ENCODE measurements at places on chromosomes 3 and 15.
A peak's percentile ranks its signal among the peaks of the same experiment; 100 is the strongest.

GRCh38 chr15:77118882-77119321 is 48.0 kb upstream of the TSPAN3 start:
- peak; percentile 80 for DNase-seq

DNA sequence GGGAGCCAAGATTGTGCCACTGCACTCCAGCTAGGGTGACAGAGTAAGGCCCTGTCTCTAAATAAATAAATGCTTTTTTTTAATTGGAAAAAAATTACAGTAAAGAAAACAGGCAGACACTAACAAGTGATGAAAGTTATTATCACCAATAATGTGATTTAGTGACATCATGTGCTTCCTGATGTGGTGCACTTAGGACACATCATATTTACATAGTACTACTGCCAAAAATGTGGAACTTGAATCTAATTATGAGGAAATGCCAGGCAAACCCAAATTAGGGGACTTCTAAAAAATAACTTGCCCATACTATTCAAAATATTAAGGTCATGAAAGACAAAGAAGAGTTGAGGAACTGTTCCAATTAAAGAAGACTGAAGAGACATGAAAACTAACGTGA is 30.8 kb downstream of the MAP4 start:
- DNase-seq, result peak; percentile 37

GRCh38 chr3:65811892-65812291 is 226.8 kb downstream of the MAGI1 start:
- no peak for DNase-seq

DNA sequence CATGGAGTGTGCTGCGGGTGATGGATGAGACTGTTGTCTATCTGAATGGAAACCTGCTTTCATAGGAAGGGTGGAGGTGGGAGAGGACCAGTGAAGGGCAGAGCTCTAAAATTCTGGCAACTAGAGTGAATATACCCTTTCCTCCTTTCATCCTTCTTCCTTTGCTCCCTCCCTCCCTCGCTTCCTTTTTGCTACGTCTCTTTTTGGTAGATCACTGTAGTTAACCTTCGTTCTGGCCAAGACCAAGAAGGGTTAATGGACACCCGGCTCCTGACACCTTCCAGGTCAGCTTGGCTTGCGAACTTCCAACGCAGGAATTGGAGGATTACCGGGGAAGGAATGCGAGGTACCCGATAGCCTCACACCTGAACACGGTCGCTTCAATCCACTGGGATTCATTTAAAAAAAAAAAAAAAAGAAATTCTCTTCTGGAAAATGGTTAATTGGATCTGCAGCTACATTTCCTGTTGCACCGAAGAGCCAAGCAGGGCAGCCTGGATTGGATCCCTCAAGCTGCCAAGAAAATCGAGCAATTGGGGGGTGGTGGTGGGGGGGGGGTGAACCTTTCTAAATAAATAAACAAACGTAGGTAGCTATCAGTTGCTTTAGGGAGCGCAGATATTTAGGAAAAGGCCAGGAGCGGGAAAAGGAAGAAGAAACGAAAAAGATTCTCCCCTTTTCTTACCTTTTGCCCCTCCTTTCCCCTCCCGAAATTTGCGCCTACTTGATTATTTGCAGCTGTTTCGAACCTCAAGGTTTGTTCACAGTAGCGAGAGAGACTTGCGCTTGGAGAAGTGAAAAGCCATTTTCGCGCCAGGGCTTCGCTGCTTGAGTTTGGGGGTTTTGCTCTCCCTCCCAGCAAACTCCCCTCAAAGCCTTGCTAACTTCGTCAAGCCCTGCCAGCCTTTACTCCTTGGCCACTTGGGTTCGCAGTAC is 9.5 kb upstream of the NR2F2 start:
- DNase-seq, result peak; percentile 26

GRCh38 chr3:5581743-5582142 is 394.2 kb downstream of the EDEM1 start:
- DNase-seq, result no peak

- DNase-seq, result no peak
Observed at GRCh38 chr3:113314923-113315322, 103.6 kb downstream of the BOC start.

DNA sequence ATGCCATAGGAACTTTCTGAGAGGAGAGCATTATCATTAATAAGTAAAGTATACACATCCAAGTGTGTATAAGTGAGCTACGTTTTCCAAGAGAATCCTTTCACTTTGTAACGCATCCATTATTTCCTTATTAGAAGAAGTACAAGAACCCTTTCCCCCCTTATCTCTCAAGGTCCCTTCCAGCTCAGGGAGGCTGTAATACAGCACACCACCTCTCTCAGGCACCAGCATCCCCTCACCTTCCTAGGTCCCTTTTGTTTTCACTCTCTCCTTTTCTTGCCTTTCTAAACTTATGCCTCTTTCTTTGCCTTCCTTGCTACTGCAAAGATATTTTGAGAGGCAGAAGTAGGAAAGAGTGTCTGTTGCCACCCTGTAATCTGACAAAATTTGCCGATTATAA is 446.0 kb downstream of the GRM7 start:
- DNase-seq, result no peak

Measured in fibroblast of mammary gland (primary cell).